HS-27A (cell line): ENCODE measurements at places on chromosomes 2 and 18.

- DNase-seq = no peak
Measured at GRCh38 chr2:239775623-239776435, 249.3 kb downstream of the NDUFA10 start.

- no peak for DNase-seq
Measured at GRCh38 chr2:187319441-187320108, 128.5 kb downstream of the CALCRL start.

DNA sequence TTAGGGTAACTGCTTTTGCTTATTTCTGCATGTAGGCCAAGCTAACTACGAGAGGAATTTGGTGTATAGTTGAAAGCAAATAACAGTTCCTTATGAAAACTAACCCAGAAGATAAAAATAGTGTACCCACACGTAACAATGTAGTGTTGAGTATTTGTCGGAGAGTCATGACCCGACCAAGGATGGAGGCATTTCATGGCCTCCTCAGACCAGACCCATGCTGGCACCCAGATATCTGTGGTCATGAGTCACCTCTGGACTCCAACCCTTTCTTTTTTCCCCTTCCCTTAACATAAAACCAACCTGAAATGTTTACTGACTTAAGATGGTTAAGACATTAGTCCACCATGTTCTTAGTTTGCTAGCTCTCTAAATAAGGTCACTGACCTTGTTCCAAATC lies 318.7 kb downstream of the NOL4 start:
- no peak for DNase-seq

- DNase-seq = no peak
Measured at GRCh38 chr2:205766779-205767359, 84.6 kb downstream of the NRP2 start.

DNA sequence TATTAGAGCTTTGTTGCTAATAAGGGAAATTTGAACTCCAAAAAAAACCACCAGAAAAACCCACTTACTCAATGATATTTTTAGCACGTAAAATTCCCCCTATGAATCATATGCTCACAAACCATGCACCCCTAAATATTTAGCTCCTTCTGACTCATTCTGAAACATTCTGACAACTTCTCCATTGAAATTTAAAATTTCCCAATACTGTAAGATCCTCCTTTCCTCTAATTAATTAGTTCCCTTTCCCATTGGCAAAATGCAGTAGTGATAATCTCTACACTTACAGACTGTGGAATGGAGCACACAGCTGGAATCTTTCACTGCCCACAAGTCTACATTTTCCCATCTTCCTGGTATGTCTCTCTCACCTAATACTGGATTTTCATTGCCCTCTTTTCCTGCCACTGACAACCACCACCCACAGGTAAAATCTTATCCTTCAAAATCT lies 215.8 kb upstream of the ACVR2A start:
- DNase-seq = peak; percentile 5

DNA sequence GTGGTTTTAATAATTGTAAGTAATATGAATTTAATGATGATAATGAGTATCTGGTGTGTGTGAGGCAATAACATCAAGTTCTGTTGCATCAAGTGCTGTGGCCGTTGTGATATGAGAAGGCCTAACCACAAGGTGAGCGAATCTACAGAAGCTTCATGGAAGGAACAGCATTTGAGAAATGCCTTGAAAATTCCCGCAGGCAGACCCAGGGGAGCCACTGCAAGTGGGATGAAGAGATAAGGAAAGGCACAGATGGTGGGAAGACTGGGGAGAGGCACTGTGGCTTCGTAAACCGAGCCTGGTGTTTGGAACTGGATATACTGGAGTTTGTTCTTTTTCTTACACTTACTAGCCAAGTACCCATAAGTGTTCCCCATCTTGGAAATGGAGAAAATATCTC lies 357.5 kb downstream of the PTPRM start:
- no peak for DNase-seq

DNA sequence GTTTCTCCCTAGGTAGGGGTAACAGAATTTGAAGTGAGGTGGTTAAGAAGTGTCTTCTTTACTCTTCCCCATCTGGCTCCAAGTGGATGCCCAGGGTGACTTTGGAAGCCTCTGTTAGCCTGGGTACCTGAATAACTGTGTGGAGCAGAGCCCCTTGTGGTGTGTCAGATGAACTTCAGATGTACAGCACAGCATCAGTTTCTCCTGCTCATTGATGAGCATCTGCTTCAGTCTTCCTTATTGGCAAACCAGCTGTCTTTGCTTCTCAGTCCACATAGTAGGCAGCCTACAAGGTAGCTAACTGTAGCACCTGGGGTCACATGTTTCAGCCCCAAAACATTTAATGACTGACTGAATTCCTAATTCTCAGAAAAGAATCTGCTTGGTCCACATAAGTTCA lies 56.2 kb upstream of the ATP8B1 start:
- no peak for DNase-seq

GRCh38 chr18:47932190-47932589 lies 1.7 kb upstream of the SMAD2 start:
- DNase-seq = no peak
